ENCODE measurements at places on chromosomes 2 and 18. TPM values are rescaled to one million over a fixed set of nuclear protein-coding genes. Genes with fewer than 3 reads are reported as not detected.

CRYGD gene
- not detected for polyA plus RNA-seq

CCL20 gene
- polyA plus RNA-seq: 0.94 TPM

FAM110C gene
- polyA plus RNA-seq: 1.9 TPM

MATN3 gene
- polyA plus RNA-seq: not detected

CCBE1 gene
- polyA plus RNA-seq: not detected

ZBTB14 gene
- 13.0 TPM for polyA plus RNA-seq

COQ10B gene
- 49.2 TPM for polyA plus RNA-seq

ZC3H8 gene
- polyA plus RNA-seq: 11.6 TPM

SPATA3 gene
- polyA plus RNA-seq: not detected

PDE11A gene
- polyA plus RNA-seq: not detected

CELF4 gene
- polyA plus RNA-seq: 0.30 TPM

EMILIN2 gene
- polyA plus RNA-seq: 2.1 TPM

ALPI gene
- polyA plus RNA-seq: not detected

ABHD1 gene
- 0.76 TPM for polyA plus RNA-seq

CYRIA gene
- polyA plus RNA-seq: 0.25 TPM

FOXD4L1 gene
- not detected for polyA plus RNA-seq

CAPN10 gene
- polyA plus RNA-seq: 7.8 TPM

NT5C1B gene
- polyA plus RNA-seq: 0.78 TPM

SERPINB10 gene
- polyA plus RNA-seq: not detected

RTP5 gene
- not detected for polyA plus RNA-seq

ATL2 gene
- polyA plus RNA-seq: 16.0 TPM

ALKAL2 gene
- not detected for polyA plus RNA-seq

RIT2 gene
- polyA plus RNA-seq: not detected

PRKAG3 gene
- not detected for polyA plus RNA-seq

CNGA3 gene
- polyA plus RNA-seq: not detected

COL3A1 gene
- not detected for polyA plus RNA-seq

EML4 gene
- polyA plus RNA-seq: 90.1 TPM

LRP2 gene
- polyA plus RNA-seq: not detected

ADD2 gene
- polyA plus RNA-seq: 0.02 TPM

L3MBTL4 gene
- not detected for polyA plus RNA-seq

COBLL1 gene
- 0.49 TPM for polyA plus RNA-seq

TMEM150A gene
- polyA plus RNA-seq: 8.4 TPM

CD8B gene
- polyA plus RNA-seq: 2.9 TPM

ST6GAL2 gene
- polyA plus RNA-seq: not detected

NEU2 gene
- not detected for polyA plus RNA-seq

TNFAIP6 gene
- not detected for polyA plus RNA-seq

SRSF7 gene
- 186 TPM for polyA plus RNA-seq

CRYBA2 gene
- not detected for polyA plus RNA-seq

ASXL3 gene
- not detected for polyA plus RNA-seq

ITM2C gene
- polyA plus RNA-seq: 50.5 TPM

CXCR2 gene
- polyA plus RNA-seq: not detected

ALK gene
- not detected for polyA plus RNA-seq

EMX1 gene
- polyA plus RNA-seq: not detected

MROH2A gene
- polyA plus RNA-seq: not detected

TYW5 gene
- polyA plus RNA-seq: 4.1 TPM

Measured in CD4-positive, CD25-positive, alpha-beta regulatory T cell (primary cell).